ENCODE measurements at places on chromosomes 3 and 15.

DNA sequence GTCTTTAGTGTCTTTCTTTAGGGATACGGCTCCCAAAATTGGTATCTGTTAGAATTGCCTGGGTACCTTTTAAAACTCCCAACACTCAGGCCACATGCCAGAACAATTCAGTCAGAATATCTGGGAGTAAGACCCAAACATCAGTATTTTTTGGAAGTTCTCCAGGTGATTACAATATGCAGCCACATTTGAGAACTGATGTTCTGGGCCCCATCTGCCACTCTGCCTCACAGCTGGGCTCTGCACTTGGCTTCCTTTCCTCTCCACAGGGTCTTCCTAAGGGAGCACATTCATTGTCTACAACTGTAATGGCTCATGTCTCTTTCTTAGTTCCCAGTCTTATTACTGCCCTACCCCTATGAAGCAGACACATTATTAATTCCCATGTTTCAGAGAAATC lies 394.5 kb downstream of the MFSD1 start:
- H3K36me3 ChIP-seq, result no peaks in the 10 kb centered on the region
- DNase-seq, result no peak
- no peaks in the 10 kb centered on the region for H3K4me1 ChIP-seq
- no peak overlapping the region for H3K4me3 ChIP-seq
- H3K27ac ChIP-seq, result no peak overlapping the region

DNA sequence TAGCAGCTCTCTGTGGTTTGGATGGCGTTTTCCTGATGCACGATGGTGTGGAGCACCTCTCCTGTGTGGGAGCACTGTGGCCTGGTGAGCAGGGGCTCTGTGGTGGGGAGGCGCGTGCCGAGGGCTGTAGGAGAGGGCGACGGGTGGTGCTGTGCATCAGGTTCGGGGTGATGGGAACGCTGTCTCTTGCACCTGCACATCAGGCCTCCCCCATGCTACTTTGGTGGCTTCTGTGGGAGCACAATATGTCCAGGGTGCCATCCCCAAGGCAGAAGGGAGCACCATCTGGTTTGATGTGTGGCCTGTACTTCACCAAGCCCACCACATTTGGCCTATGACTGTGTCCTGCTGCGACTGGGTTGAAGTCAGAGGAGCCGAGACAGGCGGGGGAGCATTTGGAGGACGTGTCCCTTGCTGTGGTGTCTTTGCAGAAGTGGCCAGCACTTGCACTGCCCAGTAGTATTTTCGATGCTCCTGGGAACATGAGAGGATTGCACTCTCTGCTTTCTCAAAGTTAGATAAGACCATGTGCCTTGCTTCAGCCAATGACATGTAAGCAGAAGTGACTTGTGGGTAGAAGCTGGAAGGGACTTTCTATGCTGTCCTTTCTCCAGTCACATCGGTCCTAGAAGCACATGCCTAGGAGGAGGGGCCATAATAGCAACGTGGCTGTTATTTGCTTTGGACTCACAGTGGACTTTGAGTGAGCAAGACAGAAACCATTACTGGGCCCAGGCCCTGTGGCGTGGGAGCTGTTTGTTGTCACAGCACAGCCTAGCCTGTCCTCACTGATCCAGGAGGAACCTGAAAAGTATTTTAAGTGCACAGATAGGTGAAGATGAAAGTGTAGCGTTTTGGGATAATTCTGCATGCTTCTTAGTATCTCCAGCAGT lies 72.1 kb downstream of the APBA2 start:
- H3K4me1 ChIP-seq, result no peaks in the 10 kb centered on the region
- H3K27me3 ChIP-seq, result peaks cover 13% of the 10 kb centered on the region
- no peak overlapping the region for H3K4me3 ChIP-seq
- H3K36me3 ChIP-seq, result no peaks in the 10 kb centered on the region

GRCh38 chr15:29379647-29380046 lies 110.0 kb upstream of the NSMCE3 start:
- no peaks in the 10 kb centered on the region for H3K4me1 ChIP-seq
- H3K36me3 ChIP-seq, result no peaks in the 10 kb centered on the region
- no peak overlapping the region for H3K4me3 ChIP-seq
- peaks cover 20% of the 10 kb centered on the region for H3K27me3 ChIP-seq

GRCh38 chr3:124787476-124788195 lies 57.4 kb downstream of the UMPS start:
- H3K4me3 ChIP-seq, result no peak overlapping the region
- DNase-seq, result no peak
- H3K27ac ChIP-seq, result no peak overlapping the region
- H3K4me1 ChIP-seq, result no peaks in the 10 kb centered on the region
- no peaks in the 10 kb centered on the region for H3K36me3 ChIP-seq
- H3K27me3 ChIP-seq, result no peaks in the 10 kb centered on the region

DNA sequence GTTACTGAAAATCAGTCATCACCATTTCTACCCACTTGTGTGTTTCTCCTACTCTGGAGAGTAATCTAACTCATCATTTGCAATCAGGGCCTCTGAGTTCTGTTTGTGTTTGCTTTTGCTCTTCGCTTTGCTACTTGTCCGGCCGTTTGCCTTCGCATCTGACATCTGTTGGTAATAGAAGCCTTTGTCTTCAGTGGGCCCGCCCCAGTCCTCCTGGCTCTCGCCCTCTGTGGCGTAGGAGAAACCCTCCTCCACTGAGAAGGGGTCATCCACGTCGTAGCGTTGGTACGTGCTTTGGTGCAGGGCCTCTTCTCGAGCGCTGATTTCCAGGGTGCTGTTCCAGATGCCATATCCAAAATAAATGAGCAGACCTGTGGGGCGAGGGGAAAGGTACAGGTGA lies 48.3 kb downstream of the CLDN11 start:
- H3K27ac ChIP-seq, result no peak overlapping the region
- H3K36me3 ChIP-seq, result no peaks in the 10 kb centered on the region
- no peak overlapping the region for H3K4me3 ChIP-seq
- H3K27me3 ChIP-seq, result peaks cover 53% of the 10 kb centered on the region
- H3K4me1 ChIP-seq, result no peaks in the 10 kb centered on the region
- no peak for DNase-seq

DNA sequence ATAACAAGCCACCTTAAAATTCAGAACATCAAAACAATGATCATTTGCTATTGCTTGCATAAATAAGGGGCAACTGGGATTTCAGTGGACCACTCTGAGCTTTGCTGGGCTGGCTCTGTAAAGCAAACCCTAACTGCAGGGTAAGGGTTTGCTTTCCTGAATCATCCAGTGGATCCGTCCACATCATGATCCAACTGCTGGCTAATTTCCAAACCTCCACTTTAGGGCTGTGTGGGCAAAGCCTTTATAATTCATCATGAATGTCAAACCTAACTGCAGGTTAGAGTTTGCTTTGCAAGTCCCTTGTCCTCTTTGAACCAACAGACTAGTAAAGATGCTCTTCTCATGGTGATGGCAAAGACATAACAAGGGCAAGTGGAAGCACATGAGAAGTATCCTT lies 76.1 kb downstream of the SYNPR start:
- no peaks in the 10 kb centered on the region for H3K4me1 ChIP-seq
- no peak for DNase-seq
- H3K27ac ChIP-seq, result no peak overlapping the region
- no peak overlapping the region for H3K4me3 ChIP-seq

GRCh38 chr15:39079296-39079847 lies 501.5 kb upstream of the THBS1 start:
- no peaks in the 10 kb centered on the region for H3K36me3 ChIP-seq
- H3K27me3 ChIP-seq, result no peaks in the 10 kb centered on the region
- no peak overlapping the region for H3K4me3 ChIP-seq
- DNase-seq, result no peak

GRCh38 chr15:45111390-45112142 lies 2.4 kb downstream of the DUOX2 start:
- H3K27me3 ChIP-seq, result peaks cover 88% of the 10 kb centered on the region
- no peaks in the 10 kb centered on the region for H3K36me3 ChIP-seq
- peak overlapping the region; percentile 82 for H3K4me3 ChIP-seq

DNA sequence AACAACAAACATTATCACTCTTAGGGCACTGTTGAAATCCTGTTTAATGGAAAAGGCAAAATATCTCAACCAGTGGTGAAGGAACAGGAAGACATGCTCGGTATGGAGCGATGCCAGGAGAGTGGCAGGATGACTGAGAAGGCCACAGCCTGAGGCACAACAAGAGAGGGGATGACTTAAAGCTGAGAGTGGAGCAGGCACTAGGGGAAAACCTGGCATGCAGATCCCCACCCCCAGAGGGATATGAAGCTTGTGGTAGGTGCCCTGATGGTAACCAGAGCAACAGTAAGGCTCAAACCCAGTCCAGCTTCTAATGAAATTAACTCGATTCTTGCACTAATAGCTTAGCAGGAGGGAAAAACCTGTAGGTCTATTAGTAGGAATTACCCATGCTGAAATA lies 40.4 kb downstream of the LYSMD4 start:
- peaks cover 20% of the 10 kb centered on the region for H3K4me1 ChIP-seq
- DNase-seq, result no peak
- no peak overlapping the region for H3K4me3 ChIP-seq
- no peaks in the 10 kb centered on the region for H3K27me3 ChIP-seq
- H3K36me3 ChIP-seq, result peaks cover 35% of the 10 kb centered on the region
- H3K27ac ChIP-seq, result no peak overlapping the region

DNA sequence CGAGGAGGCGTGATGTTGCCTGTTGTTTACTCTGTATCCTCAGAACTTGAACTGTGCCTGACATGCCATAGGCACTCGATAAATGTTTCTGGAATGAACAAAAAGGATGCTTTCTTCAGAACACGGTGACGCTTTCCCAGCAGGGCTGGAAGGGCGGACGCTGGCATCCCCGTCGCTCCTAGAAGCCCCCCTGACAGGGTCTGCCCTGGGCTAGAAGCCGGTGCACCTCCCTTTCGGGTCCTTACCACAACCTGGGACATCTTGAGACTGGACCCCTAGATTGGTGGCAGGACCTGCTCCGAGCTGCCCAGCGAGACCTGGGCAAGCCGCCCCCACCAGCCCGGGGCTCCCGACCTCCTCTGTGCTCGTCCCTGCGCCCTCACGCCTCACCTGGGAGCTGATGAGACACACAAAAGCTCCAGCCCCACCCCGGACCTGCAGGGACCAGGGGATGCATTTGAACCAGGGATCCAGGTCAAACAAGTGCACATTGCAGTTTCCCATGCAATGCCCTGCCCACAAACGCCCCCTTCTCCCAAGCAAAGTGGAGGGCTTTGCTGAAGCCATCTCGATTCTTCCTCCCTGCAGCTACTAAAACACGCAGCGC lies 131.2 kb upstream of the MEF2A start:
- no peak overlapping the region for H3K27ac ChIP-seq
- no peaks in the 10 kb centered on the region for H3K36me3 ChIP-seq
- H3K27me3 ChIP-seq, result no peaks in the 10 kb centered on the region
- peaks cover 79% of the 10 kb centered on the region for H3K4me1 ChIP-seq

GRCh38 chr3:123039178-123039577 lies 11.6 kb upstream of the SEMA5B start:
- no peak for DNase-seq
- H3K4me3 ChIP-seq, result no peak overlapping the region
- H3K27me3 ChIP-seq, result peaks cover 54% of the 10 kb centered on the region
- H3K36me3 ChIP-seq, result no peaks in the 10 kb centered on the region
- H3K4me1 ChIP-seq, result no peaks in the 10 kb centered on the region

- H3K4me3 ChIP-seq, result no peak overlapping the region
- no peak overlapping the region for H3K27ac ChIP-seq
- DNase-seq, result no peak
- no peaks in the 10 kb centered on the region for H3K4me1 ChIP-seq
- H3K36me3 ChIP-seq, result no peaks in the 10 kb centered on the region
Measured at GRCh38 chr3:189714991-189715961, 84.1 kb downstream of the TP63 start.

- H3K27ac ChIP-seq, result peak overlapping the region; percentile 86
- no peaks in the 10 kb centered on the region for H3K36me3 ChIP-seq
- peaks cover 21% of the 10 kb centered on the region for H3K4me1 ChIP-seq
Measured at GRCh38 chr3:5020242-5020722, 41.0 kb downstream of the BHLHE40 start.

- H3K4me1 ChIP-seq, result peaks cover 9% of the 10 kb centered on the region
- peaks cover 42% of the 10 kb centered on the region for H3K27me3 ChIP-seq
- H3K4me3 ChIP-seq, result no peak overlapping the region
- no peak for DNase-seq
Measured at GRCh38 chr3:190122198-190122771, 1.6 kb upstream of the P3H2 start.

DNA sequence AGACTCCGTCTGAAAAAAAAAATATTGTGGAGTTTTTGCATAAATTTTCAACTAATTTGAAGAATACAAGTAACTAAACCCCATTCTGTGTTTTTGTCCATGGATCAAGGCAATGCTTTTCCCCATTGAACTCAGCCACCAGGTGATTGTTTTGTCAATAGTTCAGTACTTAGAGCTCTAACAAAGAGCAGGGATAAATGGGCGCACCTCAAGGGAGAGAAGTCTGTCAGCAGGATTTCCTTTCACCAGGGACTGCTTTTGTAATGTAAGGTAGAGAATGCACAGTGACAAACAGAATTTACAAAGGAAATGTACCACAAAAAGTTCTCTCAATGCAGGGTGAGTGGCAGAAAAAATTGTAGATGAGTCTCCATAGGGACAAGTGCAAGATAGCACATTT lies 10.8 kb upstream of the ATP13A5 start:
- no peaks in the 10 kb centered on the region for H3K4me1 ChIP-seq
- no peaks in the 10 kb centered on the region for H3K36me3 ChIP-seq
- no peak overlapping the region for H3K4me3 ChIP-seq
- no peak overlapping the region for H3K27ac ChIP-seq
- H3K27me3 ChIP-seq, result no peaks in the 10 kb centered on the region
- no peak for DNase-seq

- H3K4me3 ChIP-seq, result no peak overlapping the region
- H3K4me1 ChIP-seq, result peaks cover 16% of the 10 kb centered on the region
- H3K36me3 ChIP-seq, result no peaks in the 10 kb centered on the region
Measured at GRCh38 chr15:69074843-69075224, 60.3 kb downstream of the NOX5 start.

- H3K27ac ChIP-seq, result no peak overlapping the region
- no peaks in the 10 kb centered on the region for H3K27me3 ChIP-seq
- H3K36me3 ChIP-seq, result no peaks in the 10 kb centered on the region
- DNase-seq, result no peak
- no peak overlapping the region for H3K4me3 ChIP-seq
Measured at GRCh38 chr15:58923696-58924300, 9.7 kb downstream of the SLTM start.

DNA sequence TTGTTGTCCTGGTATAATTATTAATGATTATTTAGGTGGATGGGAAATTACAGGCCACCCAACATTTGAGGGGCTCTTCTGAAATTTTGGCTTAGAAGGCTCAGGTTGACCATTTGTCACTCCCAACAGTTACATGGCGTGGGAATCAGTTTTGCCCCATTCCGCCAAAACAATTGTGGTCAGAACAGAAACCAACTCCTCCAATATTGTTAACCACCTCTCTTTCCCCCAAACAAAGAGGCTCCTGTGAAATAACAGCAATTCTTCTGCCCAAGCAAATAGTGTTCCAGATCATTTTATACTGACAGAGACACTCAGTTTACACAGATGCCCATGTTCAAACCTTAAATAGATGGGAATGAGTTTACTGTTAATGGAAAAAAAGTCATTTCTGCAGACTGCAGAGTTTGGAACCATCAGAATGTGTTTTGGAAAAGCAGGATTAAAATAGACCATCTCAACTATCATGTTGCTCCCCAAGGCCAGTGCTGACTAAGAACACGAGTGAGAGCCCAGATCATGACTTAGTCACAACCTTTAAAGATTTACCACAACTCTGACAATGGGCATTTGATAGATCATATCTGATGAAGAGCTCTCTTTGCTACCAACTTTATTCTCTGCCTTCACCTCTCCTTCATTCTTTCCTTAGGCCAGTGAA lies 102.1 kb downstream of the DUT start:
- no peaks in the 10 kb centered on the region for H3K36me3 ChIP-seq
- no peak overlapping the region for H3K27ac ChIP-seq
- no peaks in the 10 kb centered on the region for H3K4me1 ChIP-seq

All from naive B cell (primary cell).